ENCODE measurements at places on chromosomes 4 and X. TPM values are rescaled to one million over a fixed set of nuclear protein-coding genes. Genes with fewer than 3 reads are reported as not detected.

GRCh38 chr4:81460191-81460701, 11.5 kb downstream of the RASGEF1B start:
- peaks cover 17% of the 10 kb centered on the region for H3K36me3 ChIP-seq
- H3K4me3 ChIP-seq = no peak overlapping the region
- H3K4me1 ChIP-seq = peaks cover 32% of the 10 kb centered on the region
- H3K27me3 ChIP-seq = no peaks in the 10 kb centered on the region
- no peak overlapping the region for H3K27ac ChIP-seq

GRCh38 chrX:16785247-16786138, 773 bp upstream of the TXLNG start:
- H3K36me3 ChIP-seq = peaks cover 7% of the 10 kb centered on the region
- peaks cover 14% of the 10 kb centered on the region for H3K4me1 ChIP-seq
- peak overlapping the region; percentile 76 for H3K27ac ChIP-seq
- peak overlapping the region; percentile 93 for H3K4me3 ChIP-seq

AADAT gene
- total RNA-seq = not detected

RP2 gene
- total RNA-seq = 5.0 TPM

GRCh38 chrX:118807151-118808017, 16.2 kb upstream of the ZCCHC12 start:
- peak; percentile 61 for DNase-seq
- no peak overlapping the region for H3K4me3 ChIP-seq
- no peak overlapping the region for H3K27ac ChIP-seq
- no peaks in the 10 kb centered on the region for H3K27me3 ChIP-seq

DNA sequence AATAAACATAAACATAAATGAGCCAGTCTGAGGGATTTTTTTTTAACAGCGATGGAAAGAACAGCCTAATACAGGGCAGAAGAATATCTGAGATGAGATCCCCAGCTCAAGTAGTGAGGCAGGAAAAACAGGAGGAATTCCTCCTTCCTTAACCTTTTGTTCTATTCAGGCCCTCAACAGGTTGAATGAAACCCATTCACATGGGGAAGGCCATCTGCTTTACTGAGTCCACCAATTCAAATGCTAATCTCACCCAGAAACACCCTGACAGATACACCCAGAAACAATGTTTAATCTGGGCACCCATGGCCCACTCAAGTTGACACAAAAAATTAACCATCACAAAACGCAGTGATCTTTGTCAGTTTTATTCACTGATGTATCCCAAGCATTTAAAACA, 45.5 kb downstream of the SMIM31 start:
- no peak overlapping the region for H3K4me3 ChIP-seq
- H3K27me3 ChIP-seq = peaks cover 3% of the 10 kb centered on the region
- no peak for DNase-seq
- no peaks in the 10 kb centered on the region for H3K4me1 ChIP-seq

ARMCX1 gene
- total RNA-seq = 2.6 TPM

METTL14 gene
- 48.4 TPM for total RNA-seq

Measured in activated CD4-positive, alpha-beta T cell treated with anti-CD3 and anti-CD28 coated beads for 36 hours (primary cell).